Stimulated activated CD8-positive, alpha-beta memory T cell treated with anti-CD3 and anti-CD28 coated beads, Interleukin-2, amount 100 ng/mL, for 48 hours (primary cell): ENCODE measurements at places on chromosomes 11 and 22.

- no peak for DNase-seq
These were observed 11.7 kb upstream of the TMEM191C start for GRCh38 chr22:21455334-21456089.

GRCh38 chr11:121412000-121412587, 40.0 kb upstream of the SORL1 start:
- DNase-seq, result no peak

DNA sequence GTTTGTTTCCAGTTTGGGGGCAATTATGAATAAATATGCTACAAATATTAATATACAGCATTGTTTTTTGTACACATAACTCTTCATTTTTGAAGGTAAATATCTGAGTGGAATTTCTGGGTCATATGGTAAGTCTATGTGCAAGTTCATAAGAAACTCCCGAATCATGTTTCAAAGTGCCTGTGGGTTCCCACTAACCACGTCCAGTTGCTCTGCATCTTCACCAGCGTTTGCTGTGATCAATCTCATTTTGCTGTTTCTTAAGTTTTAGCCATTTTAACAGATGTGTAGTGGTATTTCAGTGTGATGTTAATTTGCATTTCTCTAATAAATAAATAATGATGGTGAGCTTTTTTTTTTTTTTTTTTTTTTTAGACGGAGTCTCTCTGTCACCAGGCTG, 14.2 kb upstream of the CSRP3 start:
- no peak for DNase-seq

DNA sequence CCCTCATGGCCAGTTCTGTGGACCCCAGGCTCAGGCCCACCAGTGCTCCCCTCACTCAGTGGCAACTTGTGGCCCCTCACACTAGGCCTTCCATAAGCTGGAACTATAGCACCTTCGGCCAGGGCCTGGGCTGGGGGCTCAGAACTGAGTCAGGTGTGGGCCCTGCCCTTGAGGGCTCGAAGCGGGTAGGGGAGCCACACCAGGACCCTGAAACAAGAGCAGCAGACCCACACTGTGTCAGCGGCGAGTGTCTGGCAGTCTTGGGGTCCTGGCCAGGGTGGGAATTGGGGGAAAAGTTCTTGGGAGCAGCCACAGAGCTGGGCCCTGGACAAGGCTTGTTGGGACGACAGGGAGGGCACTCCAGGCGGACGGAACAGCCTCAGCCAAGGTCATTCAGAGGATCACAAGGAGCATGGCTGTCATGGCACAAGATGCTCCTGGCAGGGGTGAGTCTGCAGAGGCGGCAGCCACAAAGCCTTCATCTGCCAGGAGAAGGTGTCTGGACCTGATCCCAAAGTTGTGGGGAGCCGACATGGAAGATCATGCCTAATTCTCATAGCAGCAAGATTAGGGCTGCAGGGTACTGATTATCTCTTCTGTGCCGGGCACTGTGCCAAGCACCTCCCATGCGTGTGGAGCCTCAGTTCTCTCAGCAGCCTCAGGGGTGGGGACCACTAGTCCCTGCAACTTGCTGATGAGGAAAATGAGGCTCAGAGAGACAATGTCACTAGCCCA, 50.7 kb downstream of the SHISAL1 start:
- DNase-seq, result no peak

- DNase-seq, result no peak
These were observed 33.4 kb downstream of the AP2A2 start for GRCh38 chr11:959027-959426.

DNA sequence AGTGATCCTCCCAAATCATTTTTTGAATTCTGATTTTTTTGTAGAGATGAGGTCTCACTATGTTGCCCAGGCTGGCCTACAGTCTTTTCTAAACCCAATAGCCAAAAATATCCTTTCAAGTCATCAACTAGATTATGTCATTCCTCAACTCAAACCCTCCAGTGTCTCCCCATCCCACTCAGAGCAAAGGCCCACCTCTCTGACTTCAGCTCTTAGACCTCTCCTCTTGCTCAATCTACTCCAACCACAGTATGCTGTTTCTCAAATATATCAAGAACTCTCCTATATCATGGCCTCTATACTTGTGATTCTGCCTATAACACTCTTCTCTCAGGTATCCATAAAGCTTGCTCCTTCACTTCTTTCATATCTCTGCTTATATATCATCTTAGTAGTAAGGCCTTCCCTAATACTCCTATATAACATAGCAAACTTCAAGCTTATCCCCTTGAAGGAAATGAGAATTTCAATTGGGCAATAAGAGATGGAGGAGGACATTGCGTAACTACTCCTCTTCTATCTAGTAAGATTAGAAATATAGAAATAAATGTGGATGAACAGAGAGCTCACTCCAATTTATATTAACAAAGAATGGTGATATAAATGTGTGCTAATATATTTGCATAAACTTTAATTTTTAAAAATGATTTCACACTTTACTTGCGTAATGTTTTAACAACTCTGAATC, 24.5 kb downstream of the DLG2 start:
- DNase-seq, result no peak

DNA sequence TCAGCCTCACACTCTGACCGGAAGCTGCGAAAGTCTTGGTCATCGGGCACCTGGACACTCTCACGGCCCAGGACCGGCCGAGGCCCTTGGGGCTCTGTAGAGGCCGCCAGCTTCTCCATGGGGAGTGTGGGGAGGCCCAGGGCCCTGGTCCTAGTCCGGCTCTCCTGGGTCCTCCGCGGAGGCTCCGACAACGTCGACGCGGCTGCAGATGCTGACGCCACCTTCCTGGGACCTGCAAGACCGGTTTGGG, 12.9 kb downstream of the STARD10 start:
- no peak for DNase-seq

- DNase-seq, result no peak
These were observed 1313.1 kb downstream of the JRKL start for GRCh38 chr11:97702951-97703350.
